Activated CD8-positive, alpha-beta memory T cell treated with anti-CD3 and anti-CD28 coated beads, Interleukin-2, amount 10 ng/mL, durations not matched to agents 7 days and 5 days (primary cell): ENCODE measurements at places on chromosomes 16 and 17.

- H3K36me3 ChIP-seq, result peaks cover 6% of the 10 kb centered on the region
- DNase-seq, result no peak
- peak overlapping the region; percentile 71 for H3K27ac ChIP-seq
- H3K27me3 ChIP-seq, result no peaks in the 10 kb centered on the region
These were observed 68.5 kb downstream of the KLHDC4 start for GRCh38 chr16:87697256-87697655.

- no peak for DNase-seq
- no peak overlapping the region for H3K27ac ChIP-seq
- H3K36me3 ChIP-seq, result no peaks in the 10 kb centered on the region
- H3K27me3 ChIP-seq, result no peaks in the 10 kb centered on the region
- no peaks in the 10 kb centered on the region for H3K4me1 ChIP-seq
These were observed 229.8 kb downstream of the KATNIP start for GRCh38 chr16:27779641-27780164.

DNA sequence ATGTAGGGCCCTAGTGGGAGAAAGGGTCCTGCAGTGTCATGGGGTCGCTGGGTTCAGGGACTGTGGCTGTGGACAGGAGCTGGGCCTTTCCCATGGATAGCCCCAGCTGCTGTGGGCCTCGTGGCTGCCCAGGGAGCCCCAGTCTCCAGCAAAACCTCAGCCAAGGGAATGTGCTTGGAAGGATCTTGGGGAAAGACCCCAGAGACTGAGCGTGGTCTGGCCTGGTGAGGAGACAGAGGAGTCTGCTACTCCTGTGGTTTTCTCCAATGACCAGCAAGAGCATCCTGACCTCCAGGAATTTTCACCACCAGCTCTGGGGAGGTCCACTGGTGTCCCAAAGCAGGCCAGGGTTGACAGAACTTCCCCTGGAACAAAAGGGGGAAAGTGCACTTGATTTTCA is 42.3 kb downstream of the RNF112 start:
- peaks cover 35% of the 10 kb centered on the region for H3K27me3 ChIP-seq
- no peaks in the 10 kb centered on the region for H3K36me3 ChIP-seq
- no peaks in the 10 kb centered on the region for H3K4me1 ChIP-seq
- no peak overlapping the region for H3K27ac ChIP-seq

- no peak overlapping the region for H3K4me3 ChIP-seq
- peak; percentile 52 for DNase-seq
- H3K36me3 ChIP-seq, result peaks cover 21% of the 10 kb centered on the region
- peak overlapping the region; percentile 16 for H3K27ac ChIP-seq
- H3K27me3 ChIP-seq, result no peaks in the 10 kb centered on the region
- peaks cover 42% of the 10 kb centered on the region for H3K4me1 ChIP-seq
These were observed 211.7 kb downstream of the XYLT1 start for GRCh38 chr16:17258848-17259713.

GRCh38 chr16:74718140-74718539 is 17.5 kb upstream of the MLKL start:
- H3K36me3 ChIP-seq, result no peaks in the 10 kb centered on the region
- DNase-seq, result no peak
- no peak overlapping the region for H3K4me3 ChIP-seq
- H3K27ac ChIP-seq, result no peak overlapping the region
